SK-N-DZ (cell line): ENCODE measurements at places on chromosomes 4 and X.
A peak's percentile ranks its signal among the peaks of the same experiment; 100 is the strongest.

DNA sequence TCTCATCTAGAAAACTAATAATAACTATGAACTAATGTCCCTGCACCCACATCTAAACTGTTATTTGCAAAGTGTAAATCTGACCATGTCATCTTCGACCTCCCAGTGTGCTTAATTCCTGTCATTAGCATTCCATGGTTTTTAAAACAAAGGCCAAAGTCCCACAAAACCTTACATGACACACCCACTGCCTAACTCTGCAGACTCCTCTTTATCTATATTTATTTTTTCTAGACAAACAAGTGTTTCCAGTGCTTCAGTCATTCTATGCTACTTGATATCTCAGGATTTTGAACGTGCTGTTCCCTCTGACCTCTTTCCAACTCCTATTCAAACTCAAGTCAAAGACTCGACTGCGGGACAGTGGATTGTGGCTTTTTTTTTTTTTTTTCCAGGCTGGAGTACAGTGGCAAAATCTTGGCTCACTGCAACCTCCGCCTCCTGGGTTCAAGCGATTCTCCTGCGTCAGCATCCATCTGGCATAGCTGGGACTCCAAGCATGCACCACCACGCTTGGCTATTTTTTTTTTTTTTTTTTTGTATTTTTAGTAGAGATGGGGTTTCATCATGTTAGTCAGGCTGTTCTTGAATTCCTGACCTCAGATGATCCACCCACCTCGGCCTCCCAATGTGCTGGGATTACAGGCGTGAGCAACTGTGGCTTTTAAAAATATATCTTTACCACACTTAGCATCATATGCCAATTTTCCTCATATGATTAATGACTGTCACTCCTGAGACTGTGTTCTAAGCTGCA, 1511.0 kb downstream of the ARAP2 start:
- no peak for DNase-seq

DNA sequence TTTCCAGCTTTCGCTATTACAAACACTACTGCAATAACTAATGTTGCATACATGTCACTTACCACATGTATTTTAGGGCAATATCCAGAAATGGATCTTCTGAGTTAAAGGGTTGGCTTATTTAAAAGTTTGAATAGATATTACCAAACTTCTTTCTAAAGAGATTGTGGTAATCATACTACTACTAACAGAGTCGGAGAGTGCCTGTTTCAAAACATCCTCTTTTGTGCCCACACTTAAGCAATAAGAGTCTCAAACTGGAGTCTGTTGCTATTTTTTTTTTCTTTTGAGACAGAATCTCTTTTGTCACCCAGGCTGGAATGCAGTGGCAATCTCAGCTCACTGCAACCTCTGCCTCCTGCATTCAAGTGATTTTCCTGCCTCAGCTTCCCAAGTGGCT, 35.8 kb downstream of the FGFBP1 start:
- DNase-seq = no peak

DNA sequence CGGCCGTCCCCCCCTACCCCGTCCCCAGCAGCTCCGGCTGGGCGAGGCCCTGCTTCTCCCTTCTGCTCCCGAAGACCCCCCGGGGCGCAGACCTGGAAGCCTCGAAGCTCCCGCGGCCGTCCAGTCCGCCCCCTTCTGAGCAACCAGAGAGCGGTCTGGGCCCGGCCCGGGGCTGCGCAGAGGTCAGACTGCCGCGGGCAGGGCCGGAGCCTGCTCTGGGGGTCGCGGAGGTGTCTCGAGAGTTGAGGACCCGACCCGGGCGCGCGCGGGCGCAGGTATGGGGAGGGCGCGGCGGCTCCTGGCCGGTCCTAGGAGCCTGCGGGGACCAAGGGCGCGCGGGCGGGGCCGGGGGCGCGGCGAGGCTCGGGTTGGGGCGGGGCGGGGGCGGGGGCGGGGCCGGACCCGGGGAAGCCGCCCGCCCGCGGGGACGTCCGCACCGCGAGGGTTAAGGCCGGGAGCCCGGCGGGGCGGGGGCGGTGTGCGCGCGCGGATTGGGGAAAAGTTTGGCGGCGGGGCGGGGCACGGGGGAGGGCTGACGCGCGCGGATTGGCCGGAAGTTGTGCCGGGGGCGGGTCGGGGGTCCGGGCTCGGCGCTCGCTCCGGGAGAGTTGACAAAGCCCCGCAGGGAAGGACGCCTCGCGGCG, at the start of gene FGFRL1:
TSS of gene FGFRL1 (plus strand) at position 605 of the 644 bp plus-strand sequence. CDS start 860 bp downstream, outside the sequence.
- DNase-seq = no peak

DNA sequence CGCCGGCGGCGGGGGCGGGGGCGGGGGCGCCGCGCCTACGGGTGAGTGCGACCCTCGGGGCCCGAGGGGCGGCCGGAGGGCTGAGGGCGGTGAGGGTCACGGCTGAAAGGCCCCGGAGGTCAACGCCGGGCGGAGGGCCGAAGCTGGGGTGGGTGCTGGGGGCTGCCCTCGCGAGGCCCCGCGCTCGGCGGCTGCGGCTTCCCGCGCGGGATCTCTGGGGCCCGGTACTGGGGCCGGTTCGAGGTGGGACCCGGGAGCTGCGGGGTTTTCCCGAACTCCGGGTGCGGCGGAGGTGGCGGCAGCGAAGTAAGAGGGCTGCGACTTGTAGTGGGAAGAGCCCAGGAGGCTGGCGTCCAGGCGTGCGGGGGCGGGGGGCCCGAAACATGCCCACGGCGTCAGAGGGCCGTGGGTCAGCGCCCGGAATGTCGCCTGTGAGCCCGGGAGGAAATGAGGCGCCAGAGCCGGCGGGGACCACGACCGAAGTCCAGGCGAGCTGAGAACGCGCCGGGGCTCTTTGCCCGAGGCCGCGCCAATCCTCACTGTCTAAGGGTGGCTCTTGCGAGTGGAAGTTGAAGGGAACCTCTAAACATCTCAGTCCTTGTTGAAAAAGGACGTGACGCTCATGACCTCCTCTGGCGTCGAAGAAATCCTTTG, 407 bp downstream of the IL13RA1 start:
- no peak for DNase-seq

- no peak for DNase-seq
Measured at GRCh38 chr4:8282742-8283141, 13.2 kb downstream of the HTRA3 start.

DNA sequence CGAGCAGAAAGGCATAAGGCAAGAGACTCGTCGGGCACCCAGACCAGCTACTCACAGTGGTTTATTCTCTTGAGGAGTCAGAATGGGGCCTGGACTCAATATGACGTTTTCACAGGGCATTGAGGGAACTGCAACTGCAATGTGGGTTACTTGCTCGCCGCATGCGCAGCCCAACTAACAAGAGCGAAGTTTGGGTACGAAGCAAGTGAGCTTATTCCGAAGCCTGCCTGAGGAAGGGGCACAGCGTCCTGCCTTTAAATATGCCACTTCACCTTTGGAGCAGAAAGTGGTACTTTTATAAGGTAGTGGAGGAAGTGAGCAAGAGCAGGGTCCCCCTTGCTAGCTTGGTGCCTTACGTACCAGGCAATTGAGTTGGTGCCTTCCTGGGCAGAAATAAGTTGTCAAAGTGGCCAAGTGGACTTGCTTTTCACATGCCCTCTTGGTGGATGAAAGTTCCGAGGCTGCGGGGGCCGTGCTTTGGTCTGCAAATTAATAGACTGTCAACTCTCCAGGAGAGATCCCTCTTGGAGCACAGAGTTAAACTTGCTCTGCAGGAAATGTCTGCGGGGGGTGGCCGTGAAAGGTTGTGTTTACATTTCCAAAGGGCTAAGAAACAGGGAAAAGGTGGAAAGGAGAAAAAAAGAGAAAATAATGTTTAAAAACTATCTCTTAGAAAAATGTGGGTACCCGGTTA, 480.4 kb downstream of the TRIML1 start:
- DNase-seq = no peak

DNA sequence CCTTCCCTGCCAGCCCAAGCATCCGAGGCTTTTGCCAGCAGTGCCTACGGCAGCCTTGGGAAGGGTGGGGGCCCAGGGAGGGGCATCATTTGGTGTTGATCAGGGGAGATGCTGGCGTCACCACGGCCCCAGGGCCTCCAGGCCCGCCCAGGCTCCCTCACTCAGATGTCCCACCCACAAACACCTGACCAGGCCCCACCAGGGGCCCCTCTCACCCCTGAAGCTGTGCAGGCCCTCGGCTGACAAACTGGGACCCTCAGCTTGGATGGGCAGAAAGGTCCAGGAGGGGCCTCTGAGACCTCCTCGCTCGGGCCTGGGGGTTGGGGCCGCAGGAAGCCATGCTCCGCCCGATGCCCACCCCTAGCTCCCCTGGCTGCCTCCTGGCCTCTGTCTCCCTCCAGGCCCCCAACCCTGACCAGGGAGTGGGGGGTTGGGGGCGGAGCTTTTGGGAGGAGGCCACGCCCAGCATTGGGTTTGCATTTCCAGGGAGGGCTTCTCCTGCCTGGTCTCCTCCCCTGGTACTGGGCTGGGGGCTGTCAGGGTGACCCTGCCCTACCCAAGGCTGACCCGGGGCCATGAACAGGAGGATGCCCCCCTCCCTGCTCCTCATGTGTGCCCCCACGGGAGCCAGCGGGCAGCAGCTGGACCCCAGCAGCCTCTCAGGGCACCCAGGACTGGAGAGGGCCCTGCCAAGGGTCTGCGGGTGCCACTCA, 33.4 kb upstream of the SPON2 start:
- no peak for DNase-seq

DNA sequence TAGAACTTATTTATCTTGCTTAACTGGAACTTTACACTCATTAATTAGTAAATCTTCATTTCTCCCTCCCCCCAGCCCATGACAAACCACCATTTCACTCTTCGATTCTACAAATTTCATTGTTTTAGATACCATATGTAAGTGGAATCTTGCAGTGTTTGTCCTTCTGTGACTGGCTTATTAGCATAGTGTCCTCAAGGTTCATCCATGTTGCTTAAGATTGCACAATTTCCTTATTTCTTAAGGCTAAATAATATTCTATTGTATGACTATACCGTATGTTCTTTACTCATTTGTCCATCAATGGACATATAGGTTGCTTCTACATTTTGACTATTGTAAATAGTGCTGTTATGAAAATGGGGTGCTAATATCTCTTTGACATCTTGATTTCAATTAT, 24.5 kb upstream of the RNF212 start:
- no peak for DNase-seq

- no peak for DNase-seq
Measured at GRCh38 chr4:41183021-41183553, 31.3 kb downstream of the APBB2 start.

GRCh38 chr4:67765928-67766327, 11.7 kb upstream of the GNRHR start:
- no peak for DNase-seq

GRCh38 chr4:139537292-139537691, 18.7 kb downstream of the SETD7 start:
- DNase-seq = no peak

- DNase-seq = no peak
Measured at GRCh38 chr4:142238589-142238988, 602.2 kb downstream of the IL15 start.

GRCh38 chrX:69142788-69143469, 22.3 kb downstream of the PJA1 start:
- DNase-seq = peak; percentile 22

DNA sequence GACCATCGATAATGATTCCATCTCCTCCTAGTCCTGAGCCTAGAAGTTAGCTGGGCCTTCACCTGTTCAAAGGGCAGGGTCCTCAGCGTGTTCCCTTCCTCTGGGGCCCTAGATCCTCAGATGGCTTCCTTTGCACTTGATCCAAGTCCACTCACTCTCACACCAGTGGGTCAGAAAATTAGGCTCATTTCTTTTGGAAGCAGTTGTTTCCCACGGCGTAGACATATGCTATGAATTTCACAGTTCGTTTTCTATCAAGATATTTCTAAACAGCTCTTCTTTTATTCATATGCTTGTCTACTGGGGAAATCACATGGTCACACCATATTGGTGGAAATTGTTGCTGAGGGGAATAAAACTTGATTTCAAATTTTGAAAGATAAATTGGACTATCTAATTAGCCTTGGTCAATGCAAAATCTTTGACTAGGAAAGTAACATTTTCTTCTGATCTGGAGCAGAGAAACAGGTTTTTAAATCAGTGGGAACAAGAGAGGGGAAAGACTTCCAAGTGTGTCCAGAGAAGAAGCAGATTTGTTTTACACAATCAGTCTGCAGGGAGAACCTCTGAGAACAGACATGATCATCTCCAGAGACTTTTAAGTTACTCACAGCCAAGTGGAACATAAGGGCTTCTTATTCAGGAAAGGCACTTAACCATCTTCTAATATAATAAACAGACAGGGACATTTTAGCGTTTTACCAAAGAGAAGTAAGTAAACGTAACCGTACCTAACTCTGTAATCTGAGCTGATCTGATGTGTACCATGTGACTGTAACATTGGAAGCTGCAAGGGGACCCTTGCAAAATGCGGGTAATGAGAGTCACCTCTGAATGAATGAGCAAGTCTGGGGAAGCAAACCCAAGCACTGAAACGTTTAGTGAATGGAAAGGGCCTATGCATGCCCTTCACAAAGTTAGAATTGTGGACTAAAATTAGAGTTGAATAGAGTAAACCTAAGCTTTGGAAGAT, 455.7 kb upstream of the FAT1 start:
- no peak for DNase-seq

- no peak for DNase-seq
Measured at GRCh38 chr4:153832054-153832453, 43.2 kb upstream of the SFRP2 start.

- no peak for DNase-seq
Measured at GRCh38 chr4:34464196-34464595, 1780.1 kb downstream of the ARAP2 start.

DNA sequence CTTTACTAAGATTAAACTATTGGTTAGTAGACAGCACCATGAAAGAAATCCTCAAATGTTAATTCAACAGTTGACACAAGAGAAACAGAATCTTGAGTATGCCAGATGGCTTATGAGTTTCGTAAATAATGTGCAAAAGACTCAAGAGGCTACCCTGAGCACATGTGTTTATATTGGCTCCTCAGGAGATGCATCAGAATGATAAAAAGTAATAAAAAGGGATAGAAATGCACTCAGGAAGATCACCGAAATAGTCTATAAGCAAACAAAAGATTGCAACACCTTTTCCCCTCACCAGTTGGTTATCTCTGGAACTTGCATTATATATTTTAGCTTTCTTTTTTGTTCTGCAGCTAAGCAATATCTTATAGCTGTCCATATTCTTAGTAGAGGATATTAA, 84.4 kb downstream of the SCFD2 start:
- DNase-seq = no peak

- DNase-seq = no peak
Measured at GRCh38 chrX:151393514-151393913, 3.5 kb upstream of the VMA21 start.

DNA sequence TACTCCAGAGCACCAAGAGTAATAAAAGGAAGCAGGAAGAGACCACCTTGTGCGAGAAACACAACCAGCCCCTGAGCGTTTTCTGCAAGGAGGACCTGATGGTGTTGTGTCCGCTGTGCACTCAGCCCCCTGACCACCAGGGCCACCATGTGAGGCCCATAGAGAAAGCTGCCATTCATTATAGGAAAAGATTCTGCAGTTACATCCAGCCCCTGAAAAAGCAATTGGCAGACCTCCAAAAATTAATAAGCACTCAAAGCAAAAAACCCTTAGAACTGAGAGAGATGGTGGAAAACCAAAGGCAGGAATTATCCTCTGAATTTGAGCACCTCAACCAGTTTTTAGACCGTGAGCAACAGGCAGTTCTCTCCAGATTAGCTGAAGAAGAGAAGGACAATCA, 5.7 kb downstream of the TRIM75 start:
- no peak for DNase-seq
